CD8-positive, alpha-beta T cell (primary cell): ENCODE measurements at places on chromosomes 12 and 14.
A peak's percentile ranks its signal among the peaks of the same experiment; 100 is the strongest.

GRCh38 chr12:13436696-13437391 is 240.3 kb downstream of the EMP1 start:
- no peak for DNase-seq

DNA sequence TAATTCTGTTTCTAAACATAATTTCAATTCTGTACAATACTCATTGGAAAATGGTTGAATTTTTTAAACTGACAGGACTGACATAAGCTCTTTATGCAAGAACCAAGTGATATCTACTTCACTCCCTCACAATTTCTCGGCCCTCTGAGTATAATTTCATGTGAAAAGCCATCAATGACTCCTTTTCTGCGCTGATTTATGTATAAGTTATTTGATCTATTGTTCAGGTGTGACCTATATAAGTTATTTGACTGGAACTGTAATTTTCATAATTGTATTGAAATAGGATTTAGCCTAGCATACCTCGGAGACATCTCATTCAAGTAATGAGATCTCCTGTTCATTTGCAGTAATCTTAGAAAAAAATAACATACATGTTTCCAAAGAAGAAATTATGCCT is 184.4 kb downstream of the SYT1 start:
- DNase-seq, result no peak

- peak; percentile 30 for DNase-seq
Measured at GRCh38 chr12:124437617-124438436, 129.6 kb downstream of the NCOR2 start.

DNA sequence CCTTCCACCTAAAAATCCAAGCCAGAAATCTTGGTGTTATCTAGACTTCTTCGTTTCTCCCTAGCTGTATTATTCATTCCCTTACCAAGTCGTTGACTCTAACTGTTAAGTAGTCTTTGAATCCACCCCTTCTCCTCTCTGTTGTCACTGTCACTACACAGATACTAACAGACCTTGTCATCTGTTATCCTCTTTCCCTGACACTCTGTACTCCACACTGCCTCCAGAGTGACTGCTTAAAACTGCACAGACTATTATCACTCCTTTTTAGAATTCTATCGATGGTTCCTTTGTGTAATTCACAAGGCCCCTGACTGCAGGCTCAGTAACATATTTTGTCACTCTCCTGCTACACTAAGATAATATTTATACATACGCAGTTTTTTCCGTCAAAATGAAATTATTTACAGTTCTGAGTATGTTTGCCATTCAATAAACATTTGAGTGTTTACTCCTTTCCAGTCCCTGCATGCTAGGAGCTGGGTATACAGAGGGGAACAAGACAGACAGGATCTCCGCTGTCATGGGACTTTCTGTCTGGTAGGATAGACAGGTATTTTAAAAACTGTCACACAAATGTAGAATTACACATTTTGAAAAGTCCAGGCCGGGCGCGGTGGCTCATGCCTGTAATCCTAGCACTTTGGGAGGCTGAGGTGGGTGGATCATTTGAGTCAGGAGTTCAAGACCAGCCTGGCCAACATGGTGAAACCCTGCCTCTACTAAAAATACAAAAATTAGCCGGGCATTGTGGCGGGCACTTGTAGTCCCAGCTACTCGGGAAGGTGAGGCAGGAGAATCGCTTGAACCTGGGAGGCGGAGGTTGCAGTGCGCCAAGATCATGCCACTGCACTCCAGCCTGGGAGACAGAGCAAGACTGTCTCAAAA is 3.8 kb downstream of the MARS1 start:
- DNase-seq, result no peak

GRCh38 chr12:89253488-89253887 is 98.8 kb downstream of the DUSP6 start:
- DNase-seq, result no peak

DNA sequence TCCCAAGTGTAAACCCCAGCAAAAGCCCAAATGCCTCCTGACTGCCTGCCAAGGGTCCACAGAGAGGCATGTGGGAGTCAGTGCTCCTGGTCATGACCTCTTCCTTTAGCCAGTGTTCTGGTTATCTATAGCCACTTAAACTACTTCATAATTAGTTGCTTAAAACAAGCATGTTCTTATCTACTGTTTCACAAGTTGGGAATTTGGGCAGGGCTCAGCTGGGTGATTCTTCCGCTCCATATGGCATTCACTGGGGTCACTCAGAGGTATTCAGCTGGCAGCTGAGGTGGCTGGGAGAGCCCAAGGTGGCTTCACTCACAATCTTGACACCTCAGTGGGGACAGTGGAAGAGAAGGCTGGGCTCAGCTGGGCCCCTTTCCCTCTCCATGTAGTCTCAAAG is 184.0 kb upstream of the RGS6 start:
- DNase-seq, result peak; percentile 35

DNA sequence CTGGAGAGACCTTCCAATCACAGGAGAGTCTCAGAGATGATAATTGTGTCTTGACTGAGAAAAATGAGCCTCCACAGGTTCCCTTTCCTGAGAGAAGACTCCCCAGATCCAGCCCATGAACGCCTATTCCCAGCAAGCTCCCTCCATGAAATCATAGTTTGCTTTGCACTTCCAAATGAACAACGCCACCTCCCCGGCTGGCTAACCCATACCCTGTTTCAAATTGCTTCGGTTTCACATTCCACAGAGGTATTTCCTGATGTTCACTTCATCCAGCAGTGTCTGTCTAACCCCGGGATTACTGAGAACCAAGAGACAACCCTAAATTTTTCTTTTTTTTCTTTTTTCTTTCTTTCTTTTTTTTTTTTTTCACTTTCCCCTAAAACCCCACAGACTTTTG is 124.1 kb upstream of the RFLNA start:
- no peak for DNase-seq
